ENCODE measurements at places on chromosomes 3 and 15.

GRCh38 chr15:53477981-53478766, 281.3 kb downstream of the WDR72 start:
- DNase-seq, result no peak

DNA sequence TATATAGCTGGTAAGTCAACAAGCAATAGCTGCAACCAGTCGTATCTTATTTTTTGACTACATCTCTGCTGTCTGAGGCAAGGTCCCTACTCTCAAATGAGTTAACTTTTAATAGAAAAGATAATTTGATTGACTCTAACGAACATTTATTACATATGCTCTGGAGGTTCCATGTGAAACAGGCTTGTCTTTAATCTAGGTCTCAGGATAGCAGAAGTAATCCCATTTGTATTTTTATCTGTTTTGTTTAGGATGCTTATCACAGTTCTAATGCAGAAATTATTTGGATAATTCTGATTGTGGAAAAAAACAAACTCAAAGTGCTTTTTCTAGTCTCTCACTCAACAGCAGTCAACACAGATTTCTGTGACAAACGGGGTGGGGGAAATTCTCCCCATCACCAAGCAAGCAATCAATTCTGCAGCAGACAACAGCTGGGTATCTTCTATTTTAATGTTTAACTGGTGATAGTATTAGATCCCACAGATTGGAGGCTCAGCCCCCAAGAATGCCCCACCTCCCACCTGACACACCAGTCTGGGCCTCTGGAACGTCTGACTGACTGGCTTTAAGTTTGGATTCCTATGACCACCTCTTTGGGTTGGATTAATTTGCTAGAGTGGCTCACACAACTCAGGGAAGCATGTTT, 58.8 kb downstream of the ITPR1 start:
- no peak for DNase-seq

DNA sequence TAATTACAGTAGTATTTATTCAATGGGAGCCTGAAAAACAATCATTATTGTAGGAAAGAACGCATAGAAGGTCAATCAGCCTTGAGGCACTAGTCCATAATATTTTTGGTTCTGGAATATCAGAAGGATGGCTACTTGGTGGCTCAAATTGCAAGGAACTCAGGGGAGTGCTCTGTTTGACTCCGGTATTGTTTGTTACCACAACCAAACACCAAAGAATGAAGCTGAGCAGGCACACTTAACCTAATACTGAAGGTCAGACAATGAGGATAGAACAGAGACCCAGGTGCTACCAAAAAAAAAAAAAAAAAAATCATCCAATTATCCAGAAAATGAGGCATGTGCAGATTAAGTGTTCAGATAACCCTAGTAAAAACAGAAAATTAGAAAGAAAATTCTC, 11.1 kb upstream of the SATB1 start:
- no peak for DNase-seq

- DNase-seq, result no peak
Measured at GRCh38 chr3:9897408-9898372, 5.0 kb upstream of the IL17RE start.

- no peak for DNase-seq
Measured at GRCh38 chr3:169146866-169147237, 516.7 kb downstream of the MECOM start.

- no peak for DNase-seq
Measured at GRCh38 chr3:111782943-111783342, 76.1 kb upstream of the PHLDB2 start.

DNA sequence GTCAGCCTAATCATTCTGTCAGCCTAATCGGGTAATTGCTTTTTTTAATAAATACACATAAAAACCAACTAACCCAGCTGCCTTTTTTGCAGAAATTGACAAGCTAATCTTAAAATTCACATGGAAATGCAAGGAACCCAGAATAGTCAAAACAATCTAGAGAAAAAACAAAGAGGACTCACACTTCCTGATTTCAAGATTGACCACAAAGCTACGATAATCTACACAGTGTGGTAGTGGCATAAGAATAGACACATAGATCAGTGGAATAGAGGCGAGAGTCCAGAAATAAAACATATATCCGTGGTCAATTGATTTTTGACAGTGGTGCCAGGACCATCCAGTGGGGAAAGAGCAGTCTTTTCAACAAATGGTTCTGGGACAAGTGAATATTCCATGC, 2.4 kb upstream of the C3orf20 start:
- no peak for DNase-seq
